ENCODE measurements at places on chromosomes 3 and 15. TPM values are rescaled to one million over a fixed set of nuclear protein-coding genes. Genes with fewer than 3 reads are reported as not detected.

CHRNA7 gene
- total RNA-seq, result 5.0 TPM

GPR160 gene
- total RNA-seq, result 1.9 TPM

SPINT1 gene
- 0.91 TPM for total RNA-seq

DTX3L gene
- total RNA-seq, result 7.2 TPM

KLF15 gene
- 0.56 TPM for total RNA-seq

ONECUT1 gene
- total RNA-seq, result 0.16 TPM

KIF15 gene
- total RNA-seq, result 8.1 TPM

TMIE gene
- total RNA-seq, result 0.13 TPM

DNAJC13 gene
- 12.8 TPM for total RNA-seq

FANCD2OS gene
- not detected for total RNA-seq

WDR82 gene
- total RNA-seq, result 48.4 TPM

POC1A gene
- total RNA-seq, result 17.5 TPM

PLSCR2 gene
- total RNA-seq, result not detected

NRG4 gene
- total RNA-seq, result 1.3 TPM

MYZAP gene
- total RNA-seq, result 0.91 TPM

SMCO1 gene
- not detected for total RNA-seq

CAMK2N2 gene
- total RNA-seq, result 1.6 TPM

C3orf70 gene
- total RNA-seq, result 0.02 TPM

FOXB1 gene
- not detected for total RNA-seq

ADIPOQ gene
- total RNA-seq, result not detected

SLC27A2 gene
- total RNA-seq, result 37.7 TPM

GP9 gene
- not detected for total RNA-seq

RLBP1 gene
- not detected for total RNA-seq

ISG20 gene
- total RNA-seq, result 32.2 TPM

PHLDB2 gene
- total RNA-seq, result 14.3 TPM

RHOV gene
- 4.2 TPM for total RNA-seq

TRIP4 gene
- total RNA-seq, result 25.9 TPM

TUSC7 gene
- not detected for total RNA-seq

KLHL6 gene
- not detected for total RNA-seq

AMOTL2 gene
- 52.4 TPM for total RNA-seq

GOLGA6A gene
- 0.07 TPM for total RNA-seq

CCDC39 gene
- not detected for total RNA-seq

ANKRD34C gene
- total RNA-seq, result not detected

COL6A5 gene
- not detected for total RNA-seq

CRTC3 gene
- total RNA-seq, result 21.2 TPM

Measured in A549 treated with Mapracorat at 1 μM for 4 hours (cell line).